Esophagus squamous epithelium (tissue), 5 donors: ENCODE measurements at places on chromosomes 1 and 21. TPM values are rescaled to one million over a fixed set of nuclear protein-coding genes. Genes with fewer than 3 reads are reported as not detected.

The ZBTB8B gene
- not detected for total RNA-seq

The C4BPA gene
- total RNA-seq: 0.67 TPM

The SLAMF9 gene
- total RNA-seq: 0.92 TPM

The FAM151A gene
- total RNA-seq: not detected

The F13B gene
- total RNA-seq: not detected
